T-helper 17 cell (primary cell): ENCODE measurements at places on chromosomes 1 and 21.

DNA sequence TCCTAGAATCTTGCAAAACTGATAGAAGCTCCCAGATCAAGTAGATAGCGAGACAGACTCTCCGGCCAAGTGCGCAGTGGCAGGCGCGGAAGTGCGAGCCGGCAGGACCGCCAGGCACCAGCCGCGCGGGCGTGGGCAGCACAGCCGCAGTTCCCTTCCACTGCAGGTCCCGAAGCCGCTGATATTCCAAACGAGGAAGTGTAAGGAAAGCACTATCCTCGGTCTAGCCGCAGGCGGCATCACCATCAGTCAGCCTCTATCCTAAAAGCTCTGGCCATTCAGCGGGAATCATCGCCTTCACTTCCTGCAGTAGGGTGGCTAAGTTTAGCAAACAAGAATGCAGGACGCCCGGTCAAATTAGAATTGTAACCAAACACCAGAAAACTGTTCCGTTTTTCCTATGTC lies 710 bp downstream of the GLRX2 start:
- peak; percentile 10 for DNase-seq

GRCh38 chr1:247322849-247323586 lies 8.6 kb downstream of the ZNF496 start:
- DNase-seq = no peak

GRCh38 chr1:103256490-103256889 lies 148.2 kb upstream of the COL11A1 start:
- DNase-seq = no peak

- no peak for DNase-seq
Observed at GRCh38 chr1:8374812-8375211, 56.9 kb downstream of the SLC45A1 start.

DNA sequence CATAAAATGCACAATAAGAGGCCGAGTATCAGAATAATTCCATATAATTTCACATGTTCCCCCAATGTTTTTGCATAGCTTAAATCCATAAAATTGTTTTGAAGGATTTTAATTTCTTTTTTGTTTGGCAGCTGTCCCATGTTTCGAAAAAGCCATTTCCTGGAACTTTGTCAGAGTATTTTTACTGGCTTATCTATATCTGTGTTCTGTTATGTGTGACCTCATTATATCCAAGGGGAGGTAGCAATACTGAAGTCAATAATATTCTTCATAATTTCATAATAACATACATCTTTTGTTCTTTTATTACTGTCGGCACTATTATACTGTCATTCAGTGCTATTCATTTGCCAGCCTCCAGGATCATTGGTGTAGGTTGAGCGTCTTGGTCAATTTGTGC lies 9.4 kb upstream of the BACH1 start:
- no peak for DNase-seq

- no peak for DNase-seq
Observed at GRCh38 chr1:179253286-179253972, 24.0 kb upstream of the ABL2 start.

GRCh38 chr1:41466146-41466545 lies 18.3 kb downstream of the EDN2 start:
- DNase-seq = no peak

GRCh38 chr1:192559115-192560006 lies 16.2 kb upstream of the RGS1 start:
- no peak for DNase-seq

DNA sequence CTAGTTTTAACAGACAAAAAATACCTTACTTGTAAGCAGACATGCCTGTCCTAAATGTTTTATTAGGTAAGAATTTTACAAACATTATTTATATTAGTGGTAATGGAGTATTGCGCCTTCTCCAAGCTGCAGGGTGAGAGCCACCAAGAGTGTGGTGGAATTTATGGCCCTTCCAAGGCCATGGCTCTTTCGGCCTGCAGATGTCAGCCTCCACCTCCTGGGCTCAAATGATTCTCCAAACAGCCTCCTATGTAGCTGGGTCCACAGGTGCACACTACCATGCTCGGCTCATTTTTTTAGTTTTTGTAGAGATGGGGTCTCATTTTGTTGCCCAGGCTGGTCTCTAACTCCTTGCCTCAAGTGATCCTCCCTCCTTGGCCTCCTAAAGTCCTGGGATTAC lies 56.3 kb downstream of the ITGB3BP start:
- DNase-seq = no peak

- no peak for DNase-seq
Observed at GRCh38 chr1:48002142-48002541, 5.0 kb upstream of the TRABD2B start.

GRCh38 chr21:39377444-39378050 lies 28.7 kb upstream of the HMGN1 start:
- no peak for DNase-seq

DNA sequence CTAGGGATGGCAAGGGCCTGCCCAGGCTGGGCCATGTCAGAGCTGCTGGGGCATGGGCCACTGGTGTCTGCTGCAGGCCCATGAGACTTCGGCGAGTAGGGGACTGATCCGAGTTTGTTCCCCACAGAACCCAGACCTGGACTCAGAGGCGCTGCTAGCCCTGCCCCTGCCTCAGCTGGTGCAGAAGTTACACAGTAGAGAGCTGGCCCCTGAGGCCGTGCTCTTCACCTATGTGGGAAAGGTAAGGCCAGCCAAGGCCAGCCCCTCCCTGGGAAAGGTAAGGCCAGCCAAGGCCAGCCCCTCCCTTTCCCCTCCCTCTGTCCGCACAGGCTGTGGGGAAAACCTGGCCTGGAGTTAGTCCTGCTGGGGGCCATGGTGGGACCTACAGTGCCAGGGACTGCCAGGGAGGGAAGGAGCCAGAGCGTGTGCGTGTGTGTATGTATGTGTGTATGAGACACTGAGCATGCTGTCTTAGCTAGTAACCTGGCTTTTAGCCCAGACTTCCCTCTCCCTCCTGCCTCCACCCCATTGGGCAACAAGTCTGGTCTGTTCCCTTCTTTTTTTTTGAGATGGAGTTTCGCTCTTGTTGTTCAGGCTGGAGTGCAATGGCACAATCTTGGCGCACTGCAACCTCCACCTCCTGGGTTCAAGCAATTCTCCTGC lies 8.0 kb downstream of the FAAH start:
- no peak for DNase-seq

GRCh38 chr1:96688767-96689166 lies 32.8 kb upstream of the PTBP2 start:
- DNase-seq = no peak

GRCh38 chr1:153866045-153866850 lies 56.5 kb downstream of the GATAD2B start:
- DNase-seq = no peak

GRCh38 chr1:151718011-151718431 lies 1.4 kb upstream of the CELF3 start:
- no peak for DNase-seq

GRCh38 chr1:248924696-248925532 lies 18.9 kb downstream of the PGBD2 start:
- DNase-seq = peak; percentile 20

DNA sequence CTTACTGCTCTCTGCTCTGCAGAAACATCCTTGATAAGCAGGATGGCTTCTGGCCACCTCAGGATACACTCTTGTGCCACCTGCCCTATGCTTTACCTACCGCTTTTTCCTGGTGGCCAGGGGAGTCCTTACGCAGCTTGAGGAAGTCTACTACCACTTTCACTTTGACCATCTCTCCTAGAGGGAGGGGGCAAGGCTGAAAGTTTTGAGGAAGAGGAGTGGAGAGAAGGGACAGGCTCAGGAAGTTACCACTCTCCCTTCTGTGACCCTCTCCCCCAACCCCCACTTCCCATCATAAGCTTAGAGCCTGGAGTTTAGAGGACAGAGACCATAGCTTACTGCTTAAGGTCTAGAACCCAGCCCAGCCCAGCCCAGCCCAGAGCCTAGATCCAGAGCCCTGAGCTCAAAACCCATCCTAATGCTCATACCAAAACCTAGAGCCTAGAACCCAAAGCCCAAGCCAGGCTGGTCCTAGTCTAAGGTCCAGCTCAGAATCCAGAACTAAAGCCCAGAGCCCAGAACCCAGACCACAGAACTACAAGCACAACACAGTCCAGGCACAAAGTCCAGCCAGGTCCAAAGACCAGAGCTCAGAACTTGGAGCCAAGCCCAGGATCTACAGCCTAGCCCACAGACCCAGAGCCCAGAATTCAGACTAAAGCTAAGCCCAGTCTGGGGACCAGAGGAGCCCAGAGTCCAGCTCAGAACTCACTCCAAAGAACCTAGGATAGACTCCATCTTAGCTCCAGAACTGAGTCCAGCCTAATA lies 18.0 kb upstream of the MFSD2A start:
- DNase-seq = no peak

GRCh38 chr21:45892916-45893739 lies 88.4 kb upstream of the COL6A1 start:
- no peak for DNase-seq

DNA sequence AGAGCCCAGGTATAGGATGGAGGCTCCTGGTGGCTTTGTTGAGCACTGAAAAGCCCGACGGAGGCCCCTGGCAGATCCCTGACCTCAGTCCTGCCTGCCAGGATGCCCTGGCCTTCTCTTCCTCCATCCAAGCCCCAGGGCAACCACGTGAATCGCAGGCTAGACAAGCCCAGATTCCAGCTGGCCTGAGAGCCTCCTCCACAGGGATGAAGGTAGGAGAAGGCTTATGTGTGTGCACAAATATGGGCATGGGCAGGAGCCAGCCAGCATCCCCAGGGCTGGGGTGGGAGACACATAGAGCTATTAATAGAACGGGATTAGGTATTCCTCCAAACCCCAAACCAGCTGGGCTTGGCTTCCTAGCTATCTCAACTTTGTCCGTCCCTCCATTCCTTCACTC lies 4.0 kb upstream of the EXTL1 start:
- DNase-seq = no peak

DNA sequence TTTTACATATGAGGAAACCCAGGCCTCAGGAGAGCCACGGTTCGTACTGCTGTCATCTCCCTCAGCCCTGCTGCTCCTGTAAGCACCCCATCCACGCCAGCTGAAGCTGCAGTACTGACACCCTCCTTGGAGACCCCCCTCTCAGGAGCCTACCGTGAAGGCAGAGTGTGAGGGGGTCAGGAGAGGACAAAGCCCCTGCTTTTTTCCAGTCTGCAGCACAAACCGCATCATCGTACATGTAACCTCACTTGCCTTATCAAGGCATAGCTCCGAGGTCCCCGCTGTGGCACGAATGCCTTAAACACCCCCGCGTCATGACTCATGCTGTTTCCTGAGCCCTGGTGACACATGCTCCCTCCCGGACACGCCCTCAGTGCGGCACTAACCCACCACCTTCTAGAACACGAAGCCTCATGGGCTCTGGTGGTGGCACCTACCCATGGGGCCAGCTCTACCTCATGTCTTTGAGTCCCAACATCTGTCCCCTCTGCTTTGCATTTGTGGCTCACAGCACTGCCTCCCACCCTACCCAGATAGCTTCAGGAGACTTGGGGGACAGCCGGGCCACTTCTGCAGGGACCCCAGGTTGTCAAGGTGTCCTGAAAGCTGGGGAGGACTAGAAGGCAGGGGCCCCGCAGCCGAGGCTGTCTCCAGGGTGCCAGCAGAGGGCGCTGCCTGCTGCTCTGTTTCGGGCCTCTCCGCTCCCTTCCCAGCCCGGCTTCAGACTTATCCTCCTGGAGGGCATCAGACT lies 4.9 kb downstream of the SH3BGRL3 start:
- peak; percentile 78 for DNase-seq

DNA sequence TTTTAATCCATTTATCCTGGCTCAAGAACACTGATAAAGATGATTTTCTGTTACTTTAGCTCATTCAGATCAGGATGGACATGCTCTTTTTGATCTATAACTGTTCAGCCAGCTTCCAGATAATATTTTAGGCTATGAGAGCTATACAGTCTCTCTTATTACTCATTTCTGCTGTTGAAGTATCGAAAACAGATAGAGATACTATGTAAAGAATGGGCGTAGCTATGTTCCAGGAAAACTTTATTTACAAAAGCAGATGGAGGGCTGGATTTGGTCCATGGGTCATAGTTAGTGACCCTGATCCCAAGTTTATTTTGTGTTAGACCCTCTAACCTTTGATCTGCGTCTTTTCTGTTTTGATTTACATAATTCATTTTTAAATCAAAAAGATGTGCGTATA lies 78.8 kb upstream of the TENT5C start:
- DNase-seq = no peak

- DNase-seq = no peak
Observed at GRCh38 chr1:34763142-34763781, 3.7 kb downstream of the GJB4 start.

DNA sequence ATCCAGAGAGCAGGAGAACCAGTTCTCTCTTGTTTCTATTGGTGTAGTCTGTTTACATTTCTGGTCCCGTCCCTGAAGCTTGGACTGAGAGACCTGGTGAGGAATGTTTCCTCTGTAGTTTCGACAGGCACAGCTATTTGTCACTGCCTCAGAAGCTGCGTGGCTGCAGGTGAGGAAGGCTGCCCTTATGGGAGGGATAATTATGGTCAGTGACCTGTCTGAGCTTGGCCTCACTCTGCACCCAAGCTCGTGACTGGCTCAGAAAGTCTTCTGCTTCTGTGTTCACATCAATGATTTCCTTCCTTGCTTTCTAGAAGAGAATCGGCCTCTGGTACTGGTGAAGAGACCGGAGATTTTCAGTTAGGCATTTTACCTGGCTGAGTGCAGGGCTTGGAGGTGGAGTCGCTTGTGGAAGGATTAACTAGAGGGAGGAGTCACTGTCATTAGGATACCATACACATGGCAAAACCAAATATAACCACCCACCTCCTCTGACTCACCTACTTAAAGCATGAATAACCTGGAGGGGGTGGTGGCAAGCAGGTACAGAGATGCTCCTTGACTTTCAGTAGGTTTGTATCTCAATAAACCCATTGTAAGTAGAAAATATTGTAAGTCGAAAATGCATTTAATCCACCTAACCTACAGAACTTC lies 19.9 kb upstream of the WDR26 start:
- no peak for DNase-seq

DNA sequence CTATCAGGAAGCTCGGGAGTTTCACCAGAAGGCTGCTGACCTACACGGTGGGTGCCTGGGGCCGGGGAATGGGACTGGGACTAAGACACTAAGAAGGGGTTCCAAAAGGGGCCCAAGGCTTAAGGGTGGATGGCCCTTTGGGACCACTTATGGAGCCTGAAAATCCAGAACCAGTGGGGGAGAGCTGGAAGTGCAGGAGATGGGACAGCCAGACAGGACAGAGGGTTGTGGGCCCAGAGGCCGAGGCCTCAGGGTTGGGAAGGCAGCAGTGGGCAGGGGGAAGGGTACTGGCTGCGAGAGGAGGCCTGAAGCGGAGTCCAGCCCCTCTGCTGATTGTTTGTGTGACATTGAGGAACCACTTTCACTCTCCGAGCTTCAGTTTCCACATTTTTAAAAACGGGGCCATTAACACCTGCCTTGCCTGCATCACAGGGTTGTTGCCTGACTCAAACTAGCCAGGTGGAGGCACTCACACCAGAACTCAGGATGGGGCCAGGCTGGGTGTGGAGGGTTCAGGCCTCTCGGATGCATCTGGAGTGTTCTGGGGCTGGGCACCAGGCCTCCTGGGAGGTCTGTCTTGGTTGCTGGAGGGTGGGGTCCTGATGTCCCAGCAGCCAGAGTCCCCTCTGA lies 3.0 kb downstream of the TTC24 start:
- no peak for DNase-seq

GRCh38 chr21:36330904-36331303 lies 10.9 kb downstream of the MORC3 start:
- DNase-seq = no peak
